ACHN (cell line): ENCODE measurements at places on chromosomes 12 and 14.

GRCh38 chr12:108094056-108094649 is 34.9 kb upstream of the WSCD2 start:
- DNase-seq: no peak

GRCh38 chr14:36254020-36254624 is 66.3 kb downstream of the MBIP start:
- DNase-seq: peak; percentile 34

- DNase-seq: no peak
Measured at GRCh38 chr12:126949558-126949957, 1317.4 kb upstream of the TMEM132C start.

DNA sequence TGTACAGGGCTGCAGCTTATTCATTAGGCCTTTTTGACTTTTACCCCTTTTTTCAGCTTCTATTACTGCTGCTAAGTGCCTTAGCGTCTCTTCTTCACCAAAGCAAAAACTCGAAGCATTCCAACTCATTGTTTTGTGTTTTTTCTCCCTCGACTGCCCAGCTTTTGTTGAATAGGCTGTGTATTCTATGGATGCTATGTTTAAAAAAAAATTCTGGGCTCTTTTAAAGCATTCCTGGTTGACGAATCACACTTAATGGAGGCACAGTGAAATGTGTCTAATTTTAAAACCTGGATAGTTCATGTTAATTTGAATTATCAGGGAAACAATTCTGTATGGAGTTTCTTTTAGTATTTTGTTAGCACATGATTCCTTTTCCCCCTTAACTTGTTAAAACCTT is 29.7 kb downstream of the KTN1 start:
- DNase-seq: peak; percentile 39

- no peak for DNase-seq
Measured at GRCh38 chr14:99141236-99141635, 130.8 kb downstream of the BCL11B start.

- DNase-seq: no peak
Measured at GRCh38 chr12:28378736-28379135, 188.5 kb downstream of the CCDC91 start.

GRCh38 chr12:89723276-89723675 is 14.6 kb upstream of the ATP2B1 start:
- DNase-seq: no peak

DNA sequence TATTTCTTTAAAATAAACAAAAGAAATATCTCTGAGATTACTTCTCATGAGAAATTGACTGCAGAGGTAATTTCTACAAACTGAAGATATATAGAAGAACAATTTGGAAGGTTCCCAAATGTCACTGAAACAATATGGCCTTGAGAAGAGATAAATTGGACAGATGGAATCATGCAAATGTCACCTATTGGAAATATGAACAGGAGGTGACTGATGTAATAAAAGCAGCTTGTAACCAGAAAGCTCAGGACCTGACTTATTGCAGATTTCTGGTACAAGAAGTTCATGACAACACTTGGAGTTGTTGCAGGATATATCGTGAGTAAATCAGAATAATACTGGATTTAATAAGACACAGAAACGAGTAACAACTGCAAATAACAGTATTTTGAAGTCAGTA is 93.3 kb upstream of the TRHDE start:
- DNase-seq: no peak

- peak; percentile 34 for DNase-seq
Measured at GRCh38 chr12:60191676-60192359, 596.0 kb downstream of the SLC16A7 start.

DNA sequence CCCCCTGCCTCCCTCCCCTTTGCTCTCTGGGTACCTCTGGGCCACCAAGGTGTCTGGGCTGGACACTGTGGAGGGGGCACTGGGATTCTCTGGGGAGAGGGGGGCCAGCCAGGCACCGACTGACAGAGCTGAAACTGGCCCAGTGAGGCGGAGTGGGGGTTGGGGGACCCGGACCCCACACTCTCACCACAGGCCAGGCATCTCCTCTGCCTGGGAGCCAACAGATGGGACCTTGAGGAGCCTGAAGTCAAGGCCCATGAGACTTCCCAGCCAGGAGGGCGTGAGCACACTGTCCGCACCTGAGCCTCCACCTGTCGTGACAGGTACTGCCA is 39.8 kb upstream of the PPP1R13B start:
- no peak for DNase-seq

GRCh38 chr14:74855945-74856344 is 20.0 kb downstream of the PROX2 start:
- no peak for DNase-seq

DNA sequence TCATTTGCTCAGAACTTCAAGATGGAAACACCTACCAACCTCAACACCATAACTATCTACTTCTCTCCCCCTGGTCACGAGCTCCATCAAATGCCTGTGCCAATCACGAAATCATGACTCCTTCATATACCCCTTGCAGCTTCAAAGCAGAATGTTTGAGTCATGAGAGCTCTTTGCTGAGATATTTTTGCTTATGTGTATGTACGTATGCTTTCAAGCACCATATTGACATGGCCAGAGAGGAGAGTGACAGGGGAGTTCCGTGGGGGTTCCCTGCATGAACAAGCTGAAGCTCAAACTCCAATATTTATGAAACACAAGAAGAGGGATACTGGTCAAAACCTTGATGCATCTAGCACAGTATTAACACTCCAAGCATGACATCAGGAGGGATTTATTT is 374.4 kb downstream of the DPF3 start:
- no peak for DNase-seq

GRCh38 chr12:802242-803120 is 50.1 kb downstream of the WNK1 start:
- no peak for DNase-seq

- no peak for DNase-seq
Measured at GRCh38 chr14:69263771-69264170, 3.8 kb downstream of the GALNT16 start.

- DNase-seq: peak; percentile 99
Measured at GRCh38 chr12:53079226-53080117, at the start of gene SPRYD3. Gene SPRYD3 (minus strand): TSS chr12:53079390. CDS start chr12:53079333, 57 bp downstream.

DNA sequence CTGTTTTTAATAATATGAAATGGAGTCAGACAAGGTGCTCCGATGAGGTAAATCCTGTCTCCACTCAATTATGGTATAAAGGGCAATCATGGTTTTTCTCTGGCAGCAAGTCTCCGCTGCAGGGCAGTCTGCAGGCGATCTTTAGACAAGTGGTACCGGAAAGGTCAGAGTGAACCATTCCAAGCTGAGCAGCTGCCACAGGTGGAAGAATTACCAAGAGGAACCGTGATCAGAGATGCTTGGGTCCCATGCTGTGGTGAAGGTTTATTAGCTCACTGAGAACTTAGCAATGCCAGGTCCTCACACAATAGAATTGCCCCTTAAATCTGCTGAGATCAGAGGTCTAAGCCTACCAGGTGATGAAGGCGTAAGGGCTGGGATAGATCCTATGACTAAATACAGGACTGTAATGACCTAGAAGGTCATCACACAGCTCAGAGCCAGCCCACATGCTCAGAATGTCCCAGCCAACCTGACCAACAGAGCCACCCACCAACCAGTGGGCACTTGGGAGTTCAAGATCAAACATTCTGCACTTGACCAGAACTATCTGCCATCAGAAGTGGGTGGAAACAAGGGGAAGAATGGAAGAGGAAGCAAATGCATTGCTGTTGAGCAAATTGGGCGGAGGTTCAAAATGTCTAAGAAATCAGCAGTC is 175.2 kb upstream of the BCL2L14 start:
- DNase-seq: no peak

DNA sequence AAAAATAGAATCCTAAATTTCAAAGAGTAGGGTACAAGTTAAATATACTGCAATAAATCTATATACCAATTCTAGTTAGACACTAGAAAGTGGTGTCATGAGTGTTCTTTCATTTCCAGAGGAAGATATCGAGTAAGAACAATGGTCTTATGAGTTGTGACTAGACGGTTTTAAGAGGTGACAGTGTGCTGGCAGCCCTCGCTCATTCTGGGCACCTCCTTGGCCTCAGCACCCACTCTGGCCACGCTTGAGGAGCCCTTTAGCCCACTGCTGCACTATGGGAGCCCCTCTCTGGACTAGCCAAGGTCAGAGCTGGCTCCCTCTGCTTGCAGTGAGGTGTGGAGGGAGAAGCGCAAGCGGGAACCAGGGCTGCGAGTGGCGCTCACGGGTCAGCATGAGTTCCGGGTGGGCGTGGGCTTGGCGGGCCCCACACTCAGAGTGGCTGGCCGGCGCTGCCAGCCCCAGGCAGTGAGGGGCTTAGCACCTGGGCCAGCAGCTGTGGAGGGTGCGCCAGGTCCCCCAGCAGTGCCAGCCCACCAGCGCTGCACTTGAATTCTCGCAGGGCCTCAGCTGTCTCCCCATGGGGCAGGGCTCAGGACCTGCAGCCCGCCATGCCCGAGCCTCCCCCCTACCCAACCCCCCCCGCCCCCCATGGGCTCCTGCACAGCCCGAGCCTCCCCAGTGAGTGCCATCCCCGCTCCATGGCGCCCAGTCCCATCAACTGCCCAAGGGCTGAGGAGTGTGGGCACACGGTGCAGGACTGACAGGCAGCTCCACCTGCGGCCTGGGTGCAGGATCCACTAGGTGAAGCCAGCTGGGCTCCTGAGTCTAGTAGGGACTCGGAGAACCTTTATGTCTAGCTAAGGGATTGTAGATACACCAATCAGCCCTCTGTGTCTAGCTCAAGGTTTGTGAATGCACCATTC is 18.7 kb downstream of the PRKD1 start:
- DNase-seq: no peak

- peak; percentile 86 for DNase-seq
Measured at GRCh38 chr12:68792952-68793351, 15.0 kb upstream of the MDM2 start.

GRCh38 chr14:106347291-106347778 is 821.0 kb downstream of the TMEM121 start:
- no peak for DNase-seq

DNA sequence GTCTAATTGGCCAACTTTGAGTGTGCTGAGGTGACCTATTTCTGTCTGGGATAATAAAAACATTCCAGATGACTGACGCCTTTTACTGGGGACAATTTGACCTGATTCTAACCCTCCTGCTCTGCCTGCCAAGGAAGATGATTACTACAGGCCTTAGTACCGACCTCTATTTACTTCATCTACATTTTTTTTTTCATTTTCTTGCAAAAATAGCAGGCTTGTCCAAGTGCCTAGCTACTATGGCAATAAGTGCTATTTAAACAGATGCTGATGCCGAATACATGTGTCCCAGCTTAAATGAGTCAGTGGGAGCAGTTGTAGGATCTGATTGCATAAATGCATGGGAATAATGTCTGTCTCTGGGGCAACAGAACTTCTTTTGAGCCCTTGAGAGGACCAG is 254.3 kb downstream of the RGS6 start:
- DNase-seq: no peak

- no peak for DNase-seq
Measured at GRCh38 chr12:57099766-57100165, 10.9 kb downstream of the NAB2 start.
